ENCODE measurements at places on chromosomes 7 and 10.

DNA sequence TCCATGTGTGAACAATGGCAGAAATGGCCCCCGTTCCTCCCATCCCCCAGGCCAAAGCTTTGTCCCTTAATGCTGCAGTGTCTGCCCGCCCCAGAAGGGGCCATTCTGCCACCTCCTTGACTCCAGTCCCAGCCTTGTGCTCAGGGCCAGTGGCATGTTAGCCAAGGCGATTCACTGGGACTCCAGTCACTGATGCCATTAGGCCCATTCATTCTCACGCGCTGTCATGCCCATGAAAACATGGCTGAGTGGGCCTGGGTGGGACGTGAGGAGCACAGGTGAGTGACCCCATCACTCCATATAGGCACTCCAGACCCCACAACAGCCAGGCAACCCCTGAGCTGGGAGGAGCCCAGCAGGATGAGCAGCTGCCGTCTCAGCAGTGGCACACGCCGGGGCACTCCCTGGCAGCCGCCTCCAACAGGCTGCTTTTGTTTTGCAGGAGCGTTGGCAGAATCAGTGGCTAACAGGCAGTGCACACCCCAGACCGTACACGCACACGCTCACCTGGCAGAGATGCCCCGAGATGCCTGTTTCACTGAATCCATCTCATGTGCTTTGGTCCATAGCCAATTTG, 79.5 kb downstream of the TCERG1L start:
- no peak for DNase-seq

DNA sequence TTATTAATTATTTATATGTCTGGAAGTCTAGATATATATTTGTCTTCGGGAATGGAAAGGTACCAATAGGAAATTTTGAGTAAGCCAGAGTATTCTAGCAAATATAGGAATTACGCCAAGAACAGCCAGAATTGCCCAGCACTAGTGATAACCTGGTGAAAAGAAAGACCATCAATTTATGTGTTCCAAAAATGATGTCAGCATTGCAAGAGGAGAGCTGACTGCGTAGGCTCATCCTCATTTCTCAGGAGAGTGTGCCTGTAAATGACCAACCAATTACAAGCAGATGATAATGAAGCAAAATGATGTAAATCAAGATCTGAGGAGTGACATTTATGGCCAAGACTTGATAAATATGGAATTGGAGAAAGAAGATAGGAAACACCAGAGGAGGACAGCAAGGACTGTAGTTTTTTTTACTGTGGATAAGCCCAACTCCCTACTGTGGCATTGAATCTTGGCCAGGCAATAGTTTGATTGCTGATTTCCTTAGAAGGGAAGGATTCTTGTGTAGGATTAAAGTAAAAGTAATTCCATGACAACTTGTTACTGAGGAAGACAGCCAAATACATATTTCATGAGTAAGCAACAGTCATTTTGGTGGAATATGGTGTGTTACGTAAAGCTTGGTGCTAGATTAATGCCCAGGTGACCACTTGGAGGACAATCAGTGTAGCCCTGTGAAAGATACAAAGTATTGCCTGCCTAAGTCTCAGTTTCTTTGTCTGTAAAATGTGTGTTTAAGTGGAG, 590.8 kb downstream of the AUTS2 start:
- no peak for DNase-seq

GRCh38 chr10:23777153-23777552, 338.3 kb downstream of the OTUD1 start:
- DNase-seq, result no peak

DNA sequence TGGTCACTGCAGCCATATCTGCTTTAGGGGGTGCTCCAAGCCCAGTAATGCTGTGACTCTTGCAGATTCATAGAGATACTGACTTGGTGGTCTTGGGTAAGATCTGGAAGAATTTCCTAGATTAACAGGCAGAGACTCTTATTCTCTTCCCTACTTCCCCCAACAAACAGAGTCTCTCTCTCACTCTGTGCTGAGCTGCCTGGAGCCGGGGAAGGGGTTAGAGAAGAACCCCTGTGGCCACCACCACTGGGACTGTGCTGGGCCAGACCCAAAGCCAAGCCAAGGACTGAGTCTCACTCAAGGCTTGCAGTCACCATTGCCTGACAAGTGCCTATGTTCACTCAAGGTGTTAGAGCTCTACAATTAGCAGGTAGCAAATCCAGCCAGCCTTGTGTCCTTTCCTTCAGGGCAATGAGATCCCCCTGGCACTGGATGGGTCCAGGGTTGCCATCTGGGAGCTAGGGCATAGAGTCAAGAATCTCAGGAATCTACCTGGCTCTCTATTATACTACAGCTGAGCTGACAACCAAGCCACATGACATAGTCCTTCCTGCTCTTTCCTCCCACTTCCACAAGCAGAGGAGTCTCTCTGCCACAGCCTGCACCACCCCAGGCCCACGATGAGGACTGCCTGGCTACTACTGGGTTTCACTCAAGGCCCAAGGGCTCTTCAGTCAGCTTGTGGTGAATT, 41.4 kb upstream of the TECTB start:
- no peak for DNase-seq

GRCh38 chr7:149868623-149869290, 5.0 kb upstream of the ATP6V0E2 start:
- DNase-seq, result no peak

DNA sequence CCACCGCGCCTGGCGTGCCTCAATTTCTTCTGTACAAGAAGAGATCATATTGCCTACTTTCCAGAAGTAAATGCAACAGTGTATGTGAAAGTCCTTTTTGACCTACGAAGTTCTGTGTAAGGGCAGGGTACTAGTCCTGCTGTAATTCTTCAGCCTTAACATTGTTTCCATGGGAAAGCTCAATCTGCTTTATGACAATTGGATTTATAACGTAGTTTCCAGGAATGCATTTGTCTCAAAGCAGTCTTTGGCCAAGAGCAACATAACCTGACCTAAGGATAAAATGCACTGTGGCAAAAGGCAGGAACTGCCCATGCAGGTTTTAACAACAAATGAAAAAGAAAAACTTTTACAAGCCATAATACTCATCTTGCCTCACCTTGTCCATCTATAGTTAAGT, 108.1 kb upstream of the PODXL start:
- DNase-seq, result no peak

DNA sequence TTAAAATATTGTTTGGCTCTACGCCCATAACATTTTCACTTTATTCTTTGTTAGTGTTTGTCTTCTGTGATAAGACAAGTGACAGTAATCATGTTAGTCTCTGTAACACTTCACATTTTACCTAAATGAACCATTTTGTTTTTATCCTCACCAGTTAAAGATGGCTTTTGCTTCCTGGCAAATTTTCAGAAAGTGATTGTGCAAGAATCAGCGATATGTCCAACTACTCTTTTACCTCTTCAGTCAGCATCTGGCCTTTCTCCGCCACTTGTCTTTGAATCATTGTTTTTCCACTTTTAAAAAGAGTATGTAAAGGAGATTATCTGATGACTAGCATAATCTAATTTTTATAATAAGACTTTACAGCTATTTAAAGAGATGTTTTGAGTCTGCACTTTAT, 3.5 kb downstream of the DGKB start:
- no peak for DNase-seq
